ENCODE measurements at places on chromosomes 7 and 10.
A peak's percentile ranks its signal among the peaks of the same experiment; 100 is the strongest.

DNA sequence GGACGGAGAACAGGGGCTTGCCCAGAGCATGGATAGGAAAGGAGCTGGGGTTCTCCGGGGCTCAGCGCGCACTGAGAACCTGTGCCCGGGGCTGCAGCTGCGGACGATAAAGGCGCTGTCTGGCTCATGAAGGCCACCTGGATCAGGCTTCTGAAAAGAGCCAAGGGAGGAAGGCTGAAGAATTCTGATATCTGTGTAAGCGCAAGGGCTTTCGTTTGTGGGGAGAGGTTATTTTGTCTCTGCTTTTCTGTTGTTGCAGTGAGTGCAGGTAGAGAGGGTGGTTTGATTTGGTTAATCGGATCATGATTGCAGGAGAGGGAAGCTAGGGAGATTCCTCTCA lies 250.5 kb downstream of the NSUN6 start:
- DNase-seq: no peak

DNA sequence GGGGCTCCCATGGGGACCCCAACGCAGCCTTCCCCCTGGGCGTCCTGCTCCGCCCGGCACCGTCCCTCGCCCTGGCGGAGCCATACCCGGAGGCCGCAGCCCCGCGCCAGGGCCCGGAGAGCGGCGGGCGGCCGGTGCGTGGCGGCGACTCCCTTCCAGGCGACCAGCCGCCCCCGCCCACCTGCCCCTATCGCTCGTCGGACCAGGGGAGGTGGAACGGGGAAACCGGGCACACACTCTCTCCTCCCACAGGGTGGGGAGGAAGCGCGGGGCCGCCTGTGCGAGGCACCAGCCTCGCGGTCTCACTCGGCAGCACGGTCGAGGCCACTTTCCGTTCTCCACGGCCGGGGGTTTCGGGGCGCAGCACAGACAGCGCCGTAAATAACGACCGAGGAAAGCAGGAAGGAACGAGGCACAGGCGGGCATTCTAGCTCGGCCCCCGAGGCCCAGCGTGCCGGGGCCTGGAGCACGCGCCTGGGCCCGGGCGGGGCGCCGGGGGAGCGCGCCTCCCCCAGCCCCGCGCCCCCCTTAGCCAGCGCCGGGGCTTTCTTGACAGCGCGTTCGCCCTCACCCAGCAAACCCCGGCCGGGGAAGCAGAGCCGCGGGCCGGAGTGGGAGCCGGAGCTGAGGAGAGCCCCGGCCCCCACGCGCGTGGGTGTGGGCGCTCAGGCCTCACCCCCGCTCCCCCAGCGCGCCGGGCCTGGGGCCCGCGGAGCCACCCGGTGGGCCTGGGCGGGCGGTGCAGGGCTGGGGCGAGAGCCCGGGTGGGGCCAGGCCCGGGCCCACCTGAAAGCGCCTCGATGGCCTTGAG lies 936 bp downstream of the IGF2BP3 start:
- DNase-seq: no peak

- DNase-seq: no peak
These were observed 470.5 kb upstream of the LRRTM3 start for GRCh38 chr10:66455304-66455703.

- DNase-seq: no peak
These were observed 48.2 kb downstream of the GSAP start for GRCh38 chr7:77367976-77368375.

GRCh38 chr10:37704566-37704965 lies 152.8 kb downstream of the ZNF248 start:
- no peak for DNase-seq

- no peak for DNase-seq
These were observed 11.2 kb downstream of the IL2RA start for GRCh38 chr10:6050801-6051445.

DNA sequence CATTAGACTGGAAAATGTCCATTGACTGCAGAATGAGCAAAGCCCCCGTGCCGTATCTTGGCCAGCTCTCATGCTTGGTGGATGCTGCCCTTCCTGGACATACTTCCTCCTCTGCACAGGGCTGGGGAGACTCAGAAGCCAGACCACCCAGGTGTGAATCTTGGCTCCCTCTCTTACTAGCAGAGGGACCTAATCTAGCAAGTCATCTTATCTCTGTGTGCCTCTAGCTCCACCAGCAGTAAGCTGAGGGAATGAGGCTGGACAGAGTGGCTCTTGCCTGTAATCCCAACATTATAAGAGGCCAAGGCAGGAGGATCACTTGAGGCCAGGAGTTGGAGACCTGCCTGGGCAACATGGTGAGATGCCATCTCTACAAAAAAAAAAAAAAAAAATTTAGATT lies 173.8 kb upstream of the GHITM start:
- no peak for DNase-seq

DNA sequence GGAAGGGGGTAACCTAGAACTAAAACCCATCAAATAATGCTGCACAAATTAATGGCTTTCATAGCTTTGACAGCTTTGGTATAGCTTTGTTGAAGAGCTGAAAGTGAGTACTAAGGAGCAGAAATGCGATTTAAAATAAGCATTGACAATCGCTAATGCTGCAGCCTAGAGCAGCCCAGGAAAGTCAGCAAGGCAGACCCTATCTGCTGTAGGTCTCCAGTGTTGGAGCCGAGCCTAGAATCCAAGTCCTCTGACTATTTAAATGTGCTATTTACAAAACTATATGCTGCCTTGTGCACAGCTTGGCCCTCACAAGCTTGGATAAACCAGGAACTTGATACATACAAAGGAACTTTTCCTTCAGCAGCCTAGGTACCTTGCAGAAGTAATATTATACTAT lies 64.9 kb upstream of the ASAH2 start:
- no peak for DNase-seq

- DNase-seq: no peak
These were observed 665 bp upstream of the SRRT start for GRCh38 chr7:100874300-100874576.

DNA sequence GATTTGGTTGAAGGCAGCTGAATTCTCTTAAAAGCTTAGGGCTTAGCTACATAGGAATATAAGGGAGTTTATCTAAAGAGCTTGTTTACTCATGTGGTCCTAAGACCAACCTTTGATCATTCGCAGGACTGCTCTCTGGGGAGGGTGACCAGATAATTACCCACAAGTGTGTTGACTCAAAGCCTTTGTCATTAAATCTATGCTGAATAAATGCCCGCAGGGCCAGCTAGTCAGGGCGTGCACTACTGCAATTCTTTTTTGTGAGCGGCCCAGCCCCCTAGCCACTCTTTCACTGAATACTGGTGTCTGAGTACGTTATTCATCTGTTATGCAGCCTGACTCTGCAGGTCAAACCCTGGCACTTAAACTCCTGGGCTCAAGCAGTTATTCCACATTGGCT lies 69.6 kb downstream of the AKAP9 start:
- DNase-seq: peak; percentile 82

GRCh38 chr10:11874568-11875493 lies 51.7 kb downstream of the PROSER2 start:
- no peak for DNase-seq

GRCh38 chr10:21100190-21100589 lies 203.1 kb upstream of the NEBL start:
- DNase-seq: no peak

- DNase-seq: peak; percentile 13
These were observed 21.6 kb upstream of the SAR1A start for GRCh38 chr10:70191972-70192305.

Measured in T1000 (cell line).